HTR-8/SVneo (cell line): ENCODE measurements at places on chromosomes 2 and 18.

DNA sequence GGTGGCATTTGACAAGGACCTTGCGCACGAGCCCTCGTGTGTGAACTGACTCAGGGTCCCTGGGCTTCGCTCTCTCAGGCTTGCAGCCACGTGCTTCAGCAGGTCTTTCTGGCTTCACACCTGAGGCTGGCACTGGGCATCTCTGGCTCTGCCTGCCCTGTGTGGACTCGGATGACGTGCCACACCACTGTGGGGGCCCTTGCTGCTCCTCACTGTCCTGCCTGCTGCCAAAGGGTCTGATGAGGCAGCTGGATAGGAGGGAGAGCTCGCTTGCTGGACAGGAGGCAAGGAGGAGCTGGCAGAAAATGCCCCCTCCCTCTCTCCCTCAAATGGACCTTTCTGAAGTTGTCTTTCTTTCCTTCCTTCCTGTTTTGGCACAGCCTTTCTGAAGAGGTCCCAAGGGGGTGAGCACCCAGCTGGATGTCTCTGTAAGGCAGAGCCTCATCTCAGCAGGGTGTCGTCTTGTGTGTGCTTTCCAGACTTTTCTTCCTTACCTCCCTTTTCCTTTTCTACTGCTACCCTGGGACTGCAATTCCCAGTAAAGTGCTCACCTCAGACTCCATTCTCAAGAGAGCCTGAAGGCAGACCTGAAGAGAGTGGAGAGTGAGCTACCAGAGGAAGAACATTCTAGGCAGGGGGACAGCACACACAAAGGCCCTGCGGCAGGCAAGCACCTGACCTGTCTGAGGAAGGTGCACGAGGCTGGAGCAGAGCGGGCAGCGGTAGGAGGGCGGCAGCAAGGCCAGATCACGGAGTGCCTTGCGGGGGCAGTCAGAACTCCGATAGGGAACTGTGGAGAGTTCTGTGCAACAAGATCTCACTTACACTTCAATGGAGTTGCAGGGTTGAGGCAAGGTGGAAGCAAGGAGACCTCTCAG, 5.3 kb downstream of the PER2 start:
- no peak for DNase-seq

DNA sequence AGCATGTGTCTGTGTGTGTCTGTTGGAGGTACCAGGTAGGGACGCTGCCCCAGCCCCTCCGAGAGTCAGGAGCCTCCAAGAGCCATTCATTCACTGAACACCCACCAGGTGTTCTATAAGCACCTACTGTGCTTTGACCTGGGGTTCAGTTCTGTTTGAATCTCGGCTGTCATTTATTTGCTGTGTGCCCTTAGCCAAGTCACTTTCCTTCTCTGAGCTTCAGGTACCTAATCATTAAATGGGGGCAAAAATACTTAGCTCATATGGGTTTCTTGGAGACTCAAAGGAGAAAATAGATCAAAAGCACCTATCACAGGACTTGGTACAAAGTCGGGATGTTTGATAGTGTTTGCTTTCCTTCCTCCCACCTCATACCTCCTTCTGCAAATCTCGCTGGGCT, 13.2 kb downstream of the ASIC4 start:
- no peak for DNase-seq

DNA sequence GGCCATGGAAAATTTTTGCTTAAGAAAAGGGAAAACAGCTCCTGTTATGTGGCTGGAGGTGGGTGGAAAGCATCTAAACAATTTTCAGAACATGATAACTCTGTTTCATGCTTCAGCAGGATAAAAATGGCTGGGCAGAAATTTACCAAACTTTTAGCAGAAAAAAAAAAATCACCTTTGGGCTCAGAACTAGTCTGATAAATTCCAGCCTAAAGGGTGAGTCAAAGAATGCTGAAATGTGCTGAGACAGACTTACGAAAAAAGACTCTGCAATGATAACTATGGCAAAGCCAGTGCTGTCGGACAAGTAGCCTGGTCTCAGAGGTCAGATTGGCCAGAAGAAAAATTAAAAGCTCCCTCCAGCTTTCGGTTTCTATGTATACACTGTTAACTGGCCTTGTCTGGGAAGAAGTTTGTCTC, 123.6 kb downstream of the LRATD1 start:
- DNase-seq, result no peak

DNA sequence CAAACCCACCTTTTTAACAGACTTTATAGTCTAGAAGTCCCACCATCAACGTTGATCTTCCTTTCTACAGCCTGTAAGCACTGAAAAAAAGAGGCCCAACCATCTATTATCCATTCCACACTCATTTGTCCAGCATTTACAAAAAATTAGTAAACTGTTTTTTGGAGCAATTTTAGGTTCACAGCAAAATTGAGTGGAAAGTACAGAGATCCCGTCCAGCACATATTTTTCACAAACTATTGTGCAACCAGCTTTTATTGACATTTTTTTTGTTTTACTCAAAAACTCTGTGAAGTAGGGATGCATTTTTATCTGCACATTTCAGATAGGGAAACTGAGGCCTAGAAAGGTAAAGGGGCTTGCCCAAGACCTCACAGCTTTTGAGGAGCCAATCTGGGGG, 68.6 kb downstream of the TNP1 start:
- no peak for DNase-seq

DNA sequence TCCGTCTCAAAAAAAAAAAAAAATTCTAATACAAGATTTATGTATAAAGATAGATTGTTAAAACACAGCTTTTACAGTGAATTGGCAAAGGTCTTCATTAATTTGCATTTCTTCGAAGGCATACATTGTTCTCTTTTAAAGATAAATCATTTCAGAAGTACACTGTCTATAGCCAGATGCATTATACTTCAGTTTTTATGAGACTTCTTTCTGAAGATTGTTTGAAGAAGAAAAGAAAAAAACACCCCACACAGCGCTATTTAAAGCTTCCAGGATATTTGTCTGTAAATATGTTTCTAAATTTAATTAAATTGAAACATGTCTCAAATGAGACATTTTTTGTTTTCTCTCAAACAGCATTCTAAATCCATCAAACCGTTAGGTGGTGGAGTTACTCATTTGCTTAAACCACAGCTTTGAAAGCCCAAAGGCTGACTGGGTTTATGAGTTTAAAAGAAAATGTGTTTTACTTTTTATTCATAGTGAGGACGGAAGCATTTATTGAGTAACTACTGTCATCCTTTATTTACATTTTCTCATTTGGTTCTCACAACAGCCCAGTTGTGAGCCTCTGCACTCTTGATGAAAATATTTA, 42.4 kb upstream of the C1GALT1C1L start:
- DNase-seq, result no peak

- no peak for DNase-seq
Measured at GRCh38 chr18:7584646-7585275, 17.6 kb downstream of the PTPRM start.

- no peak for DNase-seq
Measured at GRCh38 chr2:239793086-239793485, 232.1 kb downstream of the NDUFA10 start.

GRCh38 chr2:38207168-38207567, 131.2 kb upstream of the CYP1B1 start:
- DNase-seq, result no peak

GRCh38 chr2:111918383-111918806, 20.0 kb downstream of the MERTK start:
- peak; percentile 54 for DNase-seq

GRCh38 chr2:65016789-65017188, 27.6 kb downstream of the SLC1A4 start:
- DNase-seq, result no peak

DNA sequence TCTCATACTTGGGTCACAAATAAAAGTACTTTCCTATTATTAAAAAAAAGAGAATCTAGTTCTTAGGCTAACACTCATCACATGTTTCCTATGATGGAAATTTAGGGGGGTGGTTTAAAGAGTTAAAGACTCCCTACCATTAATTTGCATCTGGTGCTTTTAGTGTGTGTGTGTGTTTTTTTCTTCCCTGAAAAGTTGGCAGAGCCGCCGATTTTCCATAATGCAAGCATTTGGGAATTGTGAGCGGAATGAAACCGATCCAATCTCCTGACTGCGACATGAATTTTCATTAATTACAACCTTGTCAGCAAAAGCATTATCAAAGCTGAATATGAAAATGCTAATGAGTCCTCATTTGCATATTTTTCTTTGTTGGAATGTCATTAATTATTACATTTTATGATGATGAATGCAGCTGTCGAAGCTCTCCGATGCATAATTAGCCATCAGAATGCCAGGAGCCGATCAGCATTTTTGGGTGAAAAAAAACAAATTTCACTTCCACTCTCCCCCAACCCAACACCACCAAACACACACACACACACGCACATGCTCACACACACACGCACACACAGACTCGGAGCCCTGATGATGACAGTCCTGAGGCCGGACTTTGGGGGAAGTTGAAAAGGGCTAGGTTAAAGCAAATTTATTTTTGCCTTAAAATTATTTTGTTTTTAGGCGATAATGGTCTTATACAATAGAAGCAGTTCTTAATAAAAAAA, 165.4 kb downstream of the TCF4 start:
- no peak for DNase-seq
